ENCODE measurements at places on chromosomes 2 and 18.

- DNase-seq, result no peak
Observed at GRCh38 chr2:219557791-219558785, 13.3 kb downstream of the OBSL1 start.

- no peak for DNase-seq
Observed at GRCh38 chr2:86296947-86297346, 40.5 kb downstream of the REEP1 start.

DNA sequence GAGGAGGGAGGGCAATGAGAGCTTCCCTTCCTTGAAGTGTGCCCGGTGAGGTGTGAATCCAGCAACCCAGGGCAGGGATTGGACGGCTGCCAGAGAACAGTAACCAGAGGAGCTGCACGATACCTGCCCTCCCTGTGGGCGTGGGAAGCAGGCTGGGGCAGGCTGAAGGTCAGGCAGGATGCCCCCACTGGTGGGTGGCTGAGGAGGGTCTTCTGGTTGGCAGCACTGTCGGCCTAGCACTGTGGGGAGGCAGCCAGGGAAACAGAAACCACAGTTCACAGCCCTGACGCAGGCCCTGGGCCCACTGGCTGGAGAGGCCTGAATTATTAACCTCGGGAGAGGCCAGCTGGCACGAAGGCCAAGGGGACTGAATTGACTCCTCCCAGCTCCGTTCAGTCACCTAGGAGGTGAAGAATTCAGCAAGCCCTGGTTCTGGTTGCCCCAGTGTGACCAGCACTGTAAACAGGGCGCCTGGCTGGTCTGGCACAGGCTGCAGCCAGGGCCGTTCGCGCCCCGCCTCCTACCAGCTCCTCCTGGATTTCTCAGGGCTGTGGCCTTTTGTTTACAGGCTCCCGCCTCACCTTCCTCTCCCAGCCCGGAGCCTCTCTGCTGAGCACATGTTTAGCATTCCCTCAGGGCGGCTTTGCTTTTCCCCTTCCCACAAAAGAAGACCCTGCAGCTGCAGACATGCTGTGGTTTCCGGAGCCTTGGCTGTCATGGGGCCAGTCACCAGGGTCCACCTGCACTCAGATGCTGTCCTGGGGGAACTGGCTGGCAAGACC, 97.8 kb downstream of the B3GNT2 start:
- no peak for DNase-seq

DNA sequence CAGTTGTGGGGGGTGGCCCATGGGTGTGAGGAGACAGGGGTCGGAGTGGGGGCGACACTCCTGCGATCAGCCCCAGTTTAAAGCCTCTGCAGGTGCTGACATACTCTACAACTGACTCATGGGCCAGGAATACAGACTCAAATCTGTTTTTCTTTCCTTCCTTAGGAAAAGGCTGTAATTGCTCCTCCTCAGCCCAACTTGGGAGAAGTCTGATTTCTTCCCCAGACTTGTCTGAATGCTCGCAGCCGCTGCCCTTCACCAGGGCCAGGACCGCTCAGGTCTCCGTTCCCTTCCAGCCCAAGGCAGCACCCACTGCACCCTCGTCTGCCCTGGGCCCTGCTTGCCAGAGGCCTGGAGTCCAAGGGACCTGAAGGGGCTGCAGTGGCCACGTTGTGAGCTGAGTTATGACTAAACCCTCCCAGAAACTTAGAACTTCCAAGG, 41.3 kb downstream of the RHOB start:
- DNase-seq, result no peak

DNA sequence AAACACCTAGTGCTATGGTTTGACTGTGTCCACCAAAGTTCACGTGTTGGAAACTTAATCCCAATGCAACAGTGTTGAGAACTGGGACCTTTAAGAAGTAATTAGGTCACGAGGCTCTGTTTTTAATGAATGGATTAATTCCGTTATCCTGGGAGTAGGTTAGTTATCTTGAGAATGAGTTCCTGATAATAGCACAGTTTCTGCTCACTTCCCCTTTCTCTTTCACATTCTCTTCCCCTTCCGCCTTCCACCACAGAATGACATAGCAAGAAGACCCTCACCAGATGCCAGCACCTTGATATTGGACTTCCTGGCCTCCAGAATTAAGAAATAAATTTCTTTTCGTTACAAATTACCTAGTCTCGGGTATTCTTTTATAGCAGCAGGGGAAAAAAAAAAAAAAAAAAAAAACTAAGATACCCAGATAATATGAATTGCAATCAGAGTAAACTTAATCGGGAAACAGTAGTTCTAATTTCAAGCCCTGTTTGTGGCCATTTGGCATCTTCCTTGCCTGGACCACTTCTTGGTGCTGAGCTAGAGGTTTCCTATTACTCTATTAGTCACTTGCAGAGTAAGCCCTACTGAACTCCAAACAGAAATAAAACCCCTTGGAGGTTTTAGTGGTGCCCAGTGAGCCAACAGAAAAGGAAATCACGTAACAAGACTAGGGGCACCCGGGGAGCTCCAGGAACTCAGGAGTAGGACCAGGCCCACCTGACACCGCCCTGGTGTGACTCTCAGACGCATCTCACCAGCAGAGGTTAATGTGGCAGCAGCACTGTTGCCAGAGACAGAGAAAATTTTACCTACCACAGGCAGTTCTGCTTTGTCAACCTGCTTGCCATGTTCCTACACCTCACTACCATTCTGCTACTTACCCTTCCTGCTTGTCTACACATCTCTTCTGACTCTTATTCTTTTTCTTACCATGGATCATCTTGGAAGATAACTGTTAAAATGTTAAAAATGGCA, 147.6 kb upstream of the CAB39 start:
- no peak for DNase-seq

Data from cortex of kidney (tissue), 1 donor.